ENCODE measurements at places on chromosomes 2 and 18.

DNA sequence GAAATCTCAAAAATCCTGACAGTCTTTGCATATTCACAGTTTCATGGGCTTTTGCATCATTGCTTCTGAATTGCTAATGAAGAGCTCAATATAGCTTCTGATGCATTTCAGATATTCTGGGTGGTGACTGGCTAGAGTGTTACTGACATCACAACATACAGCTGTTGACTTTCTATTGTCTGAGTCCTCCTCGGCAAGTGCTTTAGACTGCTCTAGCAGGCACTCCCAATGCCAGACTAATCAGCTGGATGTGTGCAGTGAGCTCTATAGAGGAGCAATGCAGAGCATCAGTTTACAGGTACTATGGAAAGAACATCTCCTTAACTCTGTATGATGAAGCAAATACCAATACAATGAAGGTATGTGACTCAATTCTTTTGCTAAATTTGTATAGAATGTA lies 54.9 kb downstream of the R3HDM1 start:
- peak; percentile 71 for DNase-seq

DNA sequence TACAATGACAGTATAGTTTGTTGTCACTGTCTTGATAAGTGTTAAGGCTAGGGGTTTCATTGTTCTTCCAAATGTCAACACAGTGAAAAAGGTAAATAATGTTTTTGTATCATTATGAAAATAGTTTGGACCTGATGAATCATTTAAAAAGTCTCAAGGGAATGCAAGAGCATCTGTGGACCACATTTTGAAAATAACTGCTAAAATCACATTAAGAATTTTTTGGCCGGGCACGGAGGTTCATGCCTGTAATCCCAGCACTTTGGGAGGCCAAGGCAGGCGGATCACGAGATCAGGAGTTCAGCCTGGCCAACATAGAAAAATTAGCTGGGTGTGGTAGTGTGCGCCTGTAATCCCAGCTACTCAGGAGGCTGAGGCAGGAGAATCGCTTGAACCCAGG lies 10.3 kb downstream of the SCN1A start:
- DNase-seq: no peak

GRCh38 chr2:104844807-104845551 lies 8.9 kb upstream of the POU3F3 start:
- DNase-seq: peak; percentile 81

DNA sequence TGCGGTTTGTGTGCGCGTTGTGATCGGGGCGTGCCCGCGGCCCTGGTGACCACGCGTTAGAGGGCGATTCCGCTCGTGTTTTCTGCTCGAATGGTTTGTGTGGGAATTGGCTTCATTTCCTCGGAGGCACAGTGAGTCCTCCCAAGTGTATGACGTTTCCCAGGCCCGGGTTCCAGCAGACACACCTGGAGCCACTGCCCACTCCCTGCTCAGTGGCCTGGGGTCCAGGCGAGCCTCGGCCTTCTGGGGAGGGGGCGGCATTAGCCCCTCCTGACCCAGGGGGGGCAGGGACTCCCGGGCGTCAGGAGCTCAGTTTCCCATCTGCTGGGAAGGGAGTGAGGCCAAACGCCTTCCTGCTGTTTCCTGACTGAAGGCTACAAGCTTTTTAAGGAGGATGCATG lies 92.1 kb downstream of the NFATC1 start:
- no peak for DNase-seq

DNA sequence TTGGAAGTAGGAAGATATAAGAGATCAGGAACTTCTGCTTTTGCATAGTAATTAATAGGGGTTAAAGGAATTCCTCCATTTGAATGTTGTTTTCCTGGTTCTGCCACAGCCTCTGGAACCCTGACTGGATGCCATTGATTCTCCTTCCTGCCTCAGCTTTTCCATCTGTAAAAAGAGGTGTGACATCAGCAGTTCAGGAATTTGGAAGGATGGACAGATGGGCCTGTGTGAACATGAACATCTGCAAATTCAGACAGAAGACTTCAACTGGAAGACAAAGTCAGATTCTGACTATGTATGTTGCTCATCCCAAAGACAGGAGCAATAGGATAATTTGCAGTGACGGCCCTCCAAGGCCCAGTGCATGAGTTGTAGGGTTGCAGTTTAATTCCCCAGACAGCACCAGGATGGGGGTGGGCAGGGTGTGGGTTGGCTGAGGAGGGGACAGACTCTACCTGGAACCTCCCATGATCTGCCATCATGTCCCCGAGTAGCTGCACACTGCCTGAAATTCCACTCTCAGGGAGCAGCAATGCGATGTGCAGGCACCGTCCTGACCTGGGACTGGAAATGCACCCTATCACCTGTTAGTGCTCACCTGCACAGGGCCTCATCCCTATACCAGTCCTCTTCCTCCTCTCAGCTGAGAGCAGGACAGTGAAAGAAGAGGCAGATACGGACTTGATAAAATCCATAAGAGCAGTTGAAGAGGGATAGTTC lies 98.9 kb upstream of the EPAS1 start:
- no peak for DNase-seq

Data from eye (tissue), 1 donor.